ENCODE measurements at places on chromosomes 12 and 14.

- DNase-seq, result peak; percentile 25
These were observed at the start of gene NUDT14 for GRCh38 chr14:105180592-105181548. Gene NUDT14 (minus strand): TSS chr14:105181312. CDS start chr14:105181209, 103 bp downstream.

- DNase-seq, result no peak
These were observed 168.2 kb downstream of the ACSS3 start for GRCh38 chr12:81245907-81246570.

GRCh38 chr12:62516927-62517326, 50.3 kb downstream of the MON2 start:
- DNase-seq, result no peak

DNA sequence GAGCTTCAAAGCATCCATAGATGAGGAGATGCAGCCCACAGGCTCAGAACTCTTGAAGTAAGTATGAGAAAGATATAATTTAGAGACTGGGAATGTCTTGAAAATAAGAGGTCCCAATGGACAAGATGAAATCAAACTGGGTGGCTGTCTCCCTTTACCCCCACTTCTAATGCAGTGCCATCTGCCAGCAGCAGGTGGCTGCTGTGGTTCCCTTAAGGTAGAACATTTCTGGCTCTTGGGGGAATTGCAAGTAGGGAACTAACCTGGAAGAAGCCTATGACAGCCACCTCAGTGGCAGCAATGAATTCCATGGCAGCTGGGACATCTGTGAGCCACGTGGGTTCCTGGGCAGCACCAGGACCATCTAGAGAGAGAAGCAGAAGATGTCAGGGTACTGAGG, 648 bp downstream of the ERP27 start:
- no peak for DNase-seq

- no peak for DNase-seq
These were observed 11.8 kb upstream of the KSR2 start for GRCh38 chr12:117980616-117981015.

- DNase-seq, result no peak
These were observed 41.9 kb downstream of the E2F7 start for GRCh38 chr12:77023501-77023900.

DNA sequence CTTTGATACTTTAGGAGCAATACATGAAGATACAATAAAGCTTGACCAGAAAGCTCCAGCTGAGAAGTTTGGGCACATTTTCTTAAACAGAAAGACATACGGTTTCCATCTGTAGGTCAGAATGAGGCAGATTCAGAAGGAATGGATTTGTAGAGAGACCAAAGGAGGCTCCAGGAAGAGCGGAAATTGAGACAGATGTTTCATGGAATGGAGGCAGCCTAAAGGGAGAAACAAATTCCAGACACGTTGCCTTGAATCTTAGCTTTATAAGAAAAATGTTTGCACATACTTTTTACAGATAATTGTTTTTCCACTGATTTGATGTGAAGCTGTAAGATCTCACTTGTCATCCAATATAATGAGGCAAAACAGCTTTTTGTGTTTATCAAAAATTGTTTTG, 24.8 kb downstream of the EPYC start:
- DNase-seq, result no peak

- no peak for DNase-seq
These were observed 87.8 kb downstream of the DICER1 start for GRCh38 chr14:95069547-95069946.

- no peak for DNase-seq
These were observed 5.3 kb downstream of the FGF6 start for GRCh38 chr12:4440187-4440941.

- DNase-seq, result no peak
These were observed 3.6 kb upstream of the DHRS2 start for GRCh38 chr14:23632461-23633159.

- no peak for DNase-seq
These were observed 214.4 kb upstream of the ALG10B start for GRCh38 chr12:38102197-38102596.

DNA sequence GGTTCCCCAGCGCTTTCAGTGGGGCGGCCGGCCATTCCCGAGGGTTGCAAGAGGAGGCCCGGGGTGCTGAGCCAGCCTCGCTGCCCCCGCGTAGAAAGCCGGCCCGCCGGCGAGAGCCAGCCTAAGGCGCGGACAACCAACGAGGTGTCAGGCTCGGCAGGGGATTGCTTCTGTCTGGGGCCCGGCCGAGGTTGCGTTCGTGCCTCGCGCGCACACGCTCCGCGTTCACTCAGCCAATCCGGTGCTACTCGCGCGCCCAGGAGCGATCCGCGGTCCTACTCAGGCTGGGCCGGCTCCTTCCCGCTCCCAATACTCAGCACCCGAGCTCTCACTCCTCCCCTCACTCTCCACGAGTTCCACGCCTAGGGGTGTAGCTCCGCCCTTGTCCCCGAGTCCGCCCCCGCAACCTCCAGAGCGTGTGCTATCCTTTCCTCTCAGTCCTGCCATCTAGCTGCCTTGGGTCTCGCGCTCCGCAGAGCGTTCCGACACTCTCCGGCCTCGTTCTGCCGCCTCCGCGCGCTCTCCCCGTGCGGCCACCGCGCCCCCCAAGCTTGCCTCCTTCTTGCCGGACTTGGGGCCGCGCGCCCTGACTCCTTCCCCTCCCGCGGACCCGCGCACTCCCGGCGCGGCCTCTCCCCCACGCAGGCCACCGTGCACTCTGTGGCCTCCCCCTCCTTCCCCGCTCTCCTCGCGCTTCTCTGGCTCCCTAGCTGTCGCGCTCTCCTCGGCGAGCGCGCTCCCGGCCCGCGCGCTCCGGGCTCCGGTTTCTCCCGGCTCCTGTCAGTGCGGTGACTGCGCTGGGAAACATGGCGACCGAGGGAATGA, at the start of gene GPHN:
Gene GPHN (plus strand): TSS at position 426 of the 825 bp plus-strand sequence.
- peak; percentile 92 for DNase-seq

DNA sequence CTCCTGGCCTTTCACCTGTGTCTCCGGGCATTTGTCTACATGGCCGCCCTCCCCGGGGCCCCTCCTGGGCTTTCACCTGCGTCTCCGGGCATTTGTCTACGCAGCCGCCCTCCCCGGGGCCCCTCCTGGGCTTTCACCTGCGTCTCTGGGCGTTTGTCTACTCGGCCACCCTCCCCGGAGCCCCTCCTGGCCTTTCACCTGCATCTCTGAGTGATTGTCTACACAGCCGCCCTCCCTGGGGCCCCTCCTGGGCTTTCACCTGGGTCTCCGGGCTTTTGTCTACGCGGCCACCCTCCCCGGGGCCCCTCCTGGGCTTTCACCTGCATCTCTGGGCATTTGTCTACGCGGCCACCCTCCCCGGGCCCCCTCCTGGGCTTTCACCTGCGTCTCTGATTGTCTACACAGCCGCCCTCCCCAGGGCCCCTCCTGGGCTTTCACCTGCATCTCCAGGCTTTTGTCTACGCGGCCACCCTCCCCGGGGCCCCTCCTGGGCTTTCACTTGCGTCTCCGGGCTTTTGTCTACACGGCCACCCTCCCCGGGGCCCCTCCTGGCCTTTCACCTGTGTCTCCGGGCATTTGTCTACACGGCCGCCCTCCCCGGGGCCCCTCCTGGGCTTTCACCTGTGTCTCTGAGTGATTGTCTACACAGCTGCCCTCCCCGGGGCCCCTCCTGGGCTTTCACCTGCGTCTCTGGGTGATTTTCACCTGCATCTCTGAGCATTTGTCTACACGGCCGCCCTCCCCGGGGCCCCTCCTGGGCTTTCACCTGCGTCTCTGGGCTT, 68.0 kb upstream of the GALNT9 start:
- DNase-seq, result no peak

GRCh38 chr14:49516286-49516685, 69.9 kb downstream of the RPS29 start:
- no peak for DNase-seq

GRCh38 chr12:114698566-114699163, 14.7 kb upstream of the TBX3 start:
- DNase-seq, result no peak

DNA sequence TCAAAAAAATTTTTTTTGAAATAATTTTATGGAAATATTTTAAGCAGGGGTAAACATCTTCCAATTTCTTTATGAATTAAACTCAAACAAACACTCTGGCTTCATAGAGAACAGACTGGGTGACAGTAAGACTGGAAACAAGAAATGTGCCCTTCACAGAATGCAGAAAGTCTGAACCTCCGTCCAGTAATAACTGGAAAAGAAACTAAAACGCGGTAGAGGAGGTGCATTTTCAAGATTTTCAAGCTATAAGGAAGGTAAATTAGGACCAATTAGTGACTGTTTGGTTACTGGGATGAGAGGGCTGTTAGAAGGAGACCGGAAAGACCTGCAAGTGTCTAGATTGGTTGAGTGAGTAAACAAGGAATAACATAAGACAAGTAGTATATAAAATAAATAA, 245.7 kb downstream of the CEP128 start:
- DNase-seq, result no peak

DNA sequence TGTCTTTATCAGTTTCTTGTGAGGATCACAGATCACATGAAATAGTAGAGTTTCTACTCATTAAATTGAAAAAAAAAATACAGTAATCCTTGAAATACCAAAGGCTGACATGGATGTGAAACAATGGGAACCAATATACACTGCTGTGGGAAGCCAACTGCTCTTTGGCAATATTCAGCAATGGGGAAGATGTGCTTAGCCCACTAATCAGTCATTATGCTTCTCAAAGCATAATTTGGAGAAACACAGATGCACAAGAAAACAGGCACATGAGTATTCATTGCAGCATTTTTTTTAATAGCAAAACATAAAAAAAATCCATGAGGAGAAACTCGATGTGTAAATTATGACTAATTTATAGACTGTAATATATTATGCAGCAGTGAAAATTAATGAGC, 40.6 kb downstream of the A2M start:
- DNase-seq, result no peak

DNA sequence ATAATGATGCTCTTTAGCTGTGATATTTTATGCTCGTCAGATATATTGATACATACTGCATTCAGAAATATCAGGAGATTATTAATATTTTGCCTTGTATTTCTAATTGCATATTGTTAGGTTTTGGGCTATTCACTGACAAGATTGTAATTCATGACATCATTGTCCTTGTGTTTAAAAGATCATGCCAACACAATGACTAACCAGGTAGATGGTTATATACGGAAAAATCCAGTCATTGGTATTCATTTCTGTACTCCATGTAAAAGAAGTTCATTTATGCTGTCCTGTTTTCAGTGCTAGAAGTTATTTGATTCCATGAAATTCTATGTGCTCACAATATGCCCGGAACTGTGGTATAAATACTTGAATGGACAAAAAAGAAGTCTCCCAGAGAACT, 107.5 kb downstream of the KITLG start:
- DNase-seq, result no peak

GRCh38 chr14:105944632-105945610, 418.5 kb downstream of the TMEM121 start:
- DNase-seq, result no peak

DNA sequence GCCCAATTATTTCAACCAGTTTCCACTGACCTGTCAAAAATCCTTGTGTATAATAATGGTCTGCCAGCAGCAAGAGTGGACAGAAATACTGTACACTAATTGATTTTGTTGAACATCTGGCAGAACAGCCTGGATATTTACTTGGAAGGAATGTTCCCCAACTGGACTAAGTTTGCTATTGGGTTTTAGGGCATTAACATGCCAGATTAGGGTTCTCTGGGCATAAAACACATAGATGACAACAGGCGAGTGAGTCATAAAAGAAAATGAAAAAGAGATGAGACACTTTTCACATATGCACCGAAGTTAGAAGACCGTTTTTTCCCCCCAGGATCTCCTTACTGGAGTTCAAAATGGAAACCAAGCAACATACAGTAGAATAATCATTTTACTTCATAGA, 236.3 kb upstream of the NAV3 start:
- no peak for DNase-seq

- DNase-seq, result no peak
These were observed 141.9 kb downstream of the CHST11 start for GRCh38 chr12:104598342-104599271.

GRCh38 chr14:68653804-68654203, 139.1 kb downstream of the ZFP36L1 start:
- no peak for DNase-seq

GRCh38 chr12:124397807-124398577, 103.1 kb downstream of the RFLNA start:
- no peak for DNase-seq

DNA sequence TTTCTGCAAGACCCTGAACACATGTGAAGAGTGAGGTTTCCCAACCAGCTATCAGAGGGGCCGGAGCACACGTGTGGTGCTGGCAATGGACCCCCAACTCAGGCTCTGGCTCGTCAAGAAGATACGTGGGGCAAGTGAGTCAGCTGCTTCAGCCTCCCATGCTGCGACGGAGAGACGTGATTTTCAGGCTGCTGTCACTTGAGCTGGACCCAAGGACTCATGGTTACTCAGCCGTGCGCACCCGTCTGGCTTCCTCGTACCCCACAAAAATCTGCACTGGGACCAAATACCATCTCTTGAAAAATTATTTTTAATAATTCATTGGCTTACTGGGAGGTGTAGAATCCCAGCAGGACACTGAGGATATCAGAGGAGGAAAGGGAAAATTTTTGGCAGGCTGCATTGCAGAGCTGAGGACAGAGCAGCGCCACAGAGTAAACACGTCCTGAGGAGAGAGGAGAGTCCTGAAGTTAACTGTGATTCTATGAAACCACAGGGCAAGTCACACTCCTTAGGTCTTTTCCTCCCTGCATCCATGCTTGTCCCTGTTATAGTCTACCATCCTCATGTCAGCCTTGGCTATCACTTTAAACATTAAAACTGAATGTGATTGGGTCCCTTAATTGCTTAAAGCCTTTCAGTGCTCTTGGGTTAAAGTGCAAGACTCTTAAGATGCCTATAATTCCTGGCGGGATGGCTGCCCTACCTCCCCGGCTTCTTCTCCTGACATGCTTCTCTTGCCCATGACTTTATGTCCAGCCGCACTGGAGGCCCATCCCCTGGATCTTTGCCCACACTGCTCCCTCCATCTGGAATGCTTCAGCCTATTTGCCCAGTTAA, 95.3 kb upstream of the SLC35F4 start:
- DNase-seq, result no peak

GRCh38 chr12:53006810-53007309, 604 bp downstream of the EIF4B start:
- DNase-seq, result peak; percentile 73

- no peak for DNase-seq
These were observed 589.8 kb upstream of the ATP2B1 start for GRCh38 chr12:90298289-90298948.

DNA sequence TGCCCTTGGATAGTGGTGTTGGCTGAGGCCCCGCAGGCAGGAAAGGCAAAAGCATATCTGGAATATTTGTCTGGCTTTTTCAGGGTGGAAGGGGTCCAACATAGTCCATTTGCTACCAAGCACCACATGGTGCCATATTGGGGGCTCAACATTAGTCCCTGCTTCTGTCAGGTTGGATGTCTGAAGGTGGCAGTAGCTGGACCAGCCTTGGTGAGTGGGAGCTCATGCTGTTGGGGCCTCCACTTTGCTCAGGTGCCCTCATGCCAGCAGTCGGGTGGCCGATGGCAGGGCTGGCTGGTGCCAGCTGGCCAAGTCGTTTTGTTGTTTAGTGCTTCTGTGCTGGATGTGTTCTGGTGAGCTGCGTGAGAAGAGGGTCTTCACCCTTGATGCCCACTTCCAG, 135.3 kb downstream of the PAPOLA start:
- DNase-seq, result no peak

Data from amygdala (tissue), 56 donors.